ENCODE measurements at places on chromosomes 16 and 17.

DNA sequence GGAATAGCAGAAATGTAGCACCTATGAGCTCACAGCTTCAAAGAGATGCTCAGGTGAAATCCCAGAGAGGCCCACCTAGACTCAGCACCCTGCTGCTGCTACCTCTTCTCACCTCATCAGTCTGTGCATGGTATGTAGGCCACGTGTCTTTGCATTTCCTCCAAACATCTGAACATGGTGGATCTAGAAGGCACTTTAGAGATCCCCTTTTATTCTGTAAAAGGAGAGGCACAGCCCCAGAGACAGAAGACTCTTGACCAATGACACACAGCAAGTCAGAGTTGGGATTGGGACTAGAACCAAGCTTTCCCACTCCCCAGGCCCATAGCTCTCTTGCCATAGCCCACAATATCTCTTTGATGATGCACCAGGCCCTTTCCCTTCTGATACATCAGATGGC is 19.4 kb upstream of the NKD1 start:
- no peak for DNase-seq

DNA sequence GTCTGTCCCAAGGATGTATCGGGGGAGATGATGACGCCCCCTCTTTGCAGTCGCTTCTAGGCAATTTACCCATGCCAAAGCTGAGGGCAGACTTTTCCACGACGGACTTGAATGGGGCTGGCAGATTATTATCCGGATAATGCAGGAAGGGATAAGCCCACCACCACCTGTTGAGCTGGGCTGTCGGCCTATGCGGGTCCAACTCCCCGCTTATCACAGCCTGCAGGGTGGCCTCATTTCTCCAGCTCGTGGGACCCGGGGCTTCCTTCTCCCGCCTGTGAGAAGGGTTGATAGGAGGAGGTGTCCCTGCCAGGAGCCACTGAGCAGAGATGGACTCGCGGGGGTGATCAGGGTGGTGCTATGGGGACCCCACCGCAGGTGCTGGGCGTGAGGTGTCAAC is 559 bp downstream of the CACNG5 start:
- no peak for DNase-seq

GRCh38 chr17:57873261-57874057 is 23.6 kb upstream of the MRPS23 start:
- no peak for DNase-seq

- DNase-seq, result no peak
These were observed 20.0 kb downstream of the ATP2A1 start for GRCh38 chr16:28898266-28898665.

DNA sequence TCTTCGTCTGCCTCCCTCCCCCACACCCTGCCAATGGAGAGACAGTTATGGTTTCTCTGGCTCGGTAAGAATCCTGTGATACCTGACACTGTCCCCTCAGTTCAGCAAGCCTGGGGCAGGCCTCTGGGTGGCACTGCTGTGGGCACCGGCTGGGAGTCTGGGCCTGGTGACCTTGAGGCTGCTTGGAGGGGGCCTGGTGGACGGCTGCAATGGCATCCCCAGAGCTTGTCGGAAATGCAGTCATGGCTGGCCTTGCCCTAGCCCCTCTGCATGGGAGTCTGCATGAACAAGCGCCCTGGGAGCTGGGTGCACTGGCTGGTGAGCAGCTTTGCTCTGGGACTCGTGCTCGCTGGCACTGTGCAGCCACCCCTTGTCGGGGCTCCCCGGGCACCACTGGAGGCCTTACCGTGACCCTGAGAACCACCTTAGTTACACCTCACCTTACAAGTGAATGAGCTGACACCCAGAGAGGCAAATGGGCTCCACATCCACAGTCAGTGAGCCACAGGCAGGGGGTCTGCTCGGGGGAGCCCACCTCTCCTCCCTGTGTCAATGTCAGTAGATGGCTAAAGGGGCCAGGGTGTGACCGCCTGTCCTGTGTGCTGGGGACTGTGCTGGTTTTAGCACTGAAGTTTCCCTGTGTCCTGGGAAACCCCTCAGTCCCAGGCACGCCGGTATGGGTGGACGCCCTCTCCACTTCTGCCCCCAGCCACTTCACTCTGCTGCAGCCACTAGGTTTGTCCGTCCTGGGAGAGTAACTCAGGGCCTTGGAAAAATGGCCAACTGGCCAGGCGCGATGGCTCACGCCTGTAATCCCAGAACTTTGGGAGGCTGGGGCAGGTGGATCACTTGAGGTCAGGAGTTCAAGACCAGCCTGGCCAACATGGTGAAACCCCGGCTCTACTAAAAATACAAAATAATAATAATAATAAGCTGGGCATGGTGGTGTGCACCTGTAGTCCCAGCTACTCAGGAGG is 1.4 kb downstream of the LGALS3BP start:
- DNase-seq, result no peak

- DNase-seq, result no peak
These were observed 382 bp downstream of the PITPNA start for GRCh38 chr17:1562176-1562643.

- DNase-seq, result no peak
These were observed 674 bp downstream of the TOM1L1 start for GRCh38 chr17:54901230-54901822.

DNA sequence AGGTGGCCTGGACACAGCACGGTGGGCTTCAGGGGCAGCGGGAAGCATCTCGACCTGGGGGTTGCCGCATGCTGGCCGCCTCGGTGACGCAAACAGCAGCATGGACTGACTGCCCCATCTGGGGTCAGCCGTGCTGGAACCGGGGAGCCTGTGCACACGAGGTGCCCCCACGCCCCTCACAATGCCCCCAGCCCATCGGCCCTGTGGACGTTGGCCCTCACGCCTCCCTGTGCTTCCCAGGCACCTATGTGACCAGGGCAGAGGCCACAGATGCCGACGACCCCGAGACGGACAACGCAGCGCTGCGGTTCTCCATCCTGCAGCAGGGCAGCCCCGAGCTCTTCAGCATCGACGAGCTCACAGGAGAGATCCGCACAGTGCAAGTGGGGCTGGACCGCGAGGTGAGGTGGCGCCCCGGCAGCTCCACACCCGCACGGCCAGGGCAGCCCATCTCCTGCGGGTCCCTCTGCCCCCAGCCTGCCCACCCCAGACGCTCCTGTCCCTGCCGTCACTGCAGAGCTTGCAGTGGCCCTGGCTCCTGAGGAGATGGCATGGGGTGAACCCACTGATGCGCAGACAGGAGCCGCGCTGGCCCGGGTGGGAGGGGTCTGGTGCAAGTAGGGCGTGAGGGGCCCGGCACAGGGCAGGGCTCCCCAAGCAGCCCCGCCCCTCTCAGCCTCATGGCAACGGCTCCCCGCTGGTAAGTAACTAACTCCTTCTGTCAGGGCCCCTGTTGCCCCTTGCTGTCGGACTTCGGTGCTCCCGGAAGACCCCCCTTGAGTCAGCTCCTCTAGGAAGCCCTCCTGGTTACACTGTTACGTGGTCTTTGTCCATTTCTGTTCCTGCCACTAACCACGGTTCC is 13.6 kb downstream of the CDH15 start:
- DNase-seq, result no peak

GRCh38 chr17:75913537-75914210 is 9.0 kb upstream of the MRPL38 start:
- no peak for DNase-seq

DNA sequence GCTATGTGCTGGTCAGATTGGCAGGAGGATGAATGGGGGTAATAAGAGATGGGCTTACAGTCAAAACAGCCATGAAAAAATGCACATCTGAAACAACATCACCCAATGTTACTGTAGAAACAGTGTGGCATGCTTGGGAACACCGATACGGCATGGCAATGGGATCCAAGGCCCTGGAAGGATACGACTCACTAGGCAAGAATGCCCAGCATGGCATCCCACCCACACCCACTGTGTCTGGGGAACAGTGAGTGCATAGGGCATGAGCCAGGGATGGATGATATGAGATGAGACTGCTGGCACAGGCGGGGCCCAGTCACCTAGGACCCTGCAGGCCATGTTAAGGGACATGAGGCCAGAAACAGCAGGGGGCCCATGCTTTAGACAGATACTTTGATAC is 11.5 kb downstream of the TRIM25 start:
- DNase-seq, result no peak

DNA sequence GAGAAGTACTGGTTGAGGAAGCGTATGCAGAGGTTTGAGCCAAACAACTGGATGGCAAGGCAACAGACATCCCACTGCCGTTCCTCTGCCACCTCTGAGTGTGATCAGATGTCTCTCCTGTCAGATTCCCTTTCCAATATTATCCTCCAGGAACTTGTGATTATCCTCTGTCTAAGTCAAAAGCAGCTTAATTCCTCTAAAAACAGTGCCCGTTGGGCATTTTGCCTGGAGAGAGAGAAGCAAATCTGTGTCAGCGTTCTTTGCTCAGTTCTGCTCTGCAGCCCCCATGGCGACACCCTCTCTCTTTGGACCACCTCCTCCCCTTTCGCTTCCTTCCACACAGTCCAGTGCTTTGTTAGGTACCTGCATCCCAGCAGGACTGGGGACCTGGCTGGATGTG is 56.1 kb upstream of the TBX2 start:
- no peak for DNase-seq

DNA sequence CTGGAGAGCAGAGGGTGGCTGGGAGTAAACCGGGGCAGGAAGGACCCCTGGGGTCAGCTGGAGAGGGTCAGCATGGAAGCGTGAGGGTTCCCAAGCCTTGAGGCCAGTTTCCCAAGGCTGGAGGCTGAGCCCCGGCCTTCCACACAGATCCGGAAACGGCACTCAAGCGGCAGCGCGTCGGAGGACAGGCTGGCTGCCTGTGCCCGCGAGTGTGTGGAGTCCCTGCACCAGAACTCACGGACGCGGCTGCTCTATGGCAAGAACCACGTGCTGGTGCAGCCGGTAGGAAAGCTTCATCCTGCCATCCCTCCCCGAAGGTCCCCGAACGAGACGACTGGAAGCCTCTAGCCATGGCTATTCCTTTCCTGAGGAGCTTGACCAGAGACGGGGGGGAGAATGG is 26.0 kb downstream of the SGSM2 start:
- no peak for DNase-seq

DNA sequence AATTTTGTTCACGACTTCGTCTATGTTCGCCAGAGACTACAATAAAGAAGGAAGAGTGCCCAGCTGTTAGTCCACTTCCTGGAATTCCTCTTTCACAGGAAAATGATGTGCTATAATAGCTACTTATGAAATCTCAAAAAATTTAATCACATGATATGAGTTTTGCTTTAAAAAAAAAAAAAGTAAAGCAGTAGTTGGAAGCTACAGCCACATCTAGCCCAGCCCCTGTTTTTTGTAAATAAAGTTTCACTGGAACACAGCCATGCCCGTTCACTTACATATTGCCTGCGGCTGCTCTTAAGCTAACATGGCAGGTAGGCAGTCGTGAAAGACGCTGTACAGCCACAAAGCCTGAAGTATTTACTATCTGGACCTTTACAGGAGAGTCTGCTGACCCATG is 15.3 kb downstream of the VPS53 start:
- no peak for DNase-seq

- no peak for DNase-seq
These were observed 255.7 kb downstream of the RBFOX3 start for GRCh38 chr17:79355165-79355564.

- DNase-seq, result no peak
These were observed 45.4 kb upstream of the HSBP1 start for GRCh38 chr16:83762141-83762991.

DNA sequence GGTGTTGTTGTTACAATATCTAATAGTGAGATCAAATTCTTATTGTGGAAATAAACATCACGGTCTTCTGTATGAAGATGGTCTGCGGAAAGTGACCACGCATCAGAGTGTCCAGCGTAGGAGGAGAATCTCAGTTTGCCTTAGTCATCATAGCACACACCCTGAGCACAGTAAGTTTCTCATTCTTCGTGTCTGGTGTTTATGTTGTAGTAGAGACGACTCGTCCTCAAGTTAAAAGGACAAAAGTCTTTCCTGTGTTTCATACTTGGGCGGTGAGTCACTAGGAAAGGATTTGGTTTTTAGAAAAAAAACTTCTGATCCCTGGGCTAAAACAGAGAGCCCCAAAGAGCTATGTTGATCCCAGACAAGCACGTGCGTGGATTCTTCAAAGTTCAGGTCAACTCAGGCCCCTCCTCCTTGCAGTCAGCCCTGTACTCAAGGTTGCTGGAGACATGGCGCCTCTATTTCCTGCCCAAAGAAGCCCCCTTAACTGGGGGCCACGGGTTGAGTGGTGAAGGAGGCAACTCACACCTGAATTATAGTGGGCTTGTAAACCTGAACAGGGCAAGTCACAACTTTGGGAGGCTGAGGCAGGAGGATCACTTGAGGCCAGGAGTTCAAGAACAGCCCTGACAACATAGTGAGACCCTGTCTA is 170.4 kb downstream of the ZFHX3 start:
- DNase-seq, result no peak

DNA sequence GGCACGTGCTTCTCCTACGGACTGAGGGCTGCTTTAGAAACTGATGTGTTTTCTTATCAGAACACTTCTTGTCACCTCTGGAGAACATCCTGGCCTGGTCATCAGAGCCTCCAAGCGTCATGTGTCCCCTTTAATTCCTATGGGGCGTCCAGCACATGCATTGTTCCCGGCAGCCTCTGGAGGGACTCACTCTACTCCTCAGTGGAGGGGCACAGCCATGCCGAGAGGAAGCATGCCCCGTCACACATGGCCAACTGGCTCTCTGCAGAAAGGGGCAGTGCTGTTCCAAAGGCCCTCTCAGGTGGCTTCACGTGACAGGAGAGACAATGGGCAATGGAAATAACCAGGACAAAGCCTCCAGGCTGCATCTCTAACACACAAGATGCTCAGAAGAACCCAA is 31.8 kb downstream of the CDRT15L2 start:
- no peak for DNase-seq

GRCh38 chr17:6592173-6592572 is 35.8 kb upstream of the PITPNM3 start:
- no peak for DNase-seq

- no peak for DNase-seq
These were observed 46.1 kb upstream of the NLRP1 start for GRCh38 chr17:5630434-5630833.

- no peak for DNase-seq
These were observed 49.9 kb downstream of the SCPEP1 start for GRCh38 chr17:57027852-57028251.

DNA sequence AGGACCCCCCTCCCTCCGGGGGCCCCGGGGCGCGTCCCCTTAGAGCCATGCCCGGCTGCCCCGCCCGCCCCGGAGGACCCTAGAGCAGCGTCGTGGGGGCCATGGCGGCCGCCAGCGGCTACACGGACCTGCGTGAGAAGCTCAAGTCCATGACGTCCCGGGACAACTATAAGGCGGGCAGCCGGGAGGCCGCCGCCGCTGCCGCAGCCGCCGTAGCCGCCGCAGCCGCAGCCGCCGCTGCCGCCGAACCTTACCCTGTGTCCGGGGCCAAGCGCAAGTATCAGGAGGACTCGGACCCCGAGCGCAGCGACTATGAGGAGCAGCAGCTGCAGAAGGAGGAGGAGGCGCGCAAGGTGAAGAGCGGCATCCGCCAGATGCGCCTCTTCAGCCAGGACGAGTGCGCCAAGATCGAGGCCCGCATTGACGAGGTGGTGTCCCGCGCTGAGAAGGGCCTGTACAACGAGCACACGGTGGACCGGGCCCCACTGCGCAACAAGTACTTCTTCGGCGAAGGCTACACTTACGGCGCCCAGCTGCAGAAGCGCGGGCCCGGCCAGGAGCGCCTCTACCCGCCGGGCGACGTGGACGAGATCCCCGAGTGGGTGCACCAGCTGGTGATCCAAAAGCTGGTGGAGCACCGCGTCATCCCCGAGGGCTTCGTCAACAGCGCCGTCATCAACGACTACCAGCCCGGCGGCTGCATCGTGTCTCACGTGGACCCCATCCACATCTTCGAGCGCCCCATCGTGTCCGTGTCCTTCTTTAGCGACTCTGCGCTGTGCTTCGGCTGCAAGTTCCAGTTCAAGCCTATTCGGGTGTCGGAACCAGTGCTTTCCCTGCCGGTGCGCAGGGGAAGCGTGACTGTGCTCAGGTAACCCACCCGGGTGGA is 759 bp downstream of the ALKBH5 start:
- no peak for DNase-seq

- peak; percentile 59 for DNase-seq
These were observed 43.2 kb downstream of the C16orf82 start for GRCh38 chr16:27109666-27110523.
